ENCODE measurements at places on chromosomes 11 and 22. TPM values are rescaled to one million over a fixed set of nuclear protein-coding genes. Genes with fewer than 3 reads are reported as not detected.

DDI1 gene
- not detected for total RNA-seq

MPEG1 gene
- 11.9 TPM for total RNA-seq

OPCML gene
- not detected for total RNA-seq

OR52E8 gene
- not detected for total RNA-seq

ZC3H12C gene
- 26.9 TPM for total RNA-seq

NCAM1 gene
- total RNA-seq: 195 TPM

MS4A6E gene
- total RNA-seq: not detected

OR4C5 gene
- not detected for total RNA-seq

OR52K2 gene
- total RNA-seq: not detected

MMP1 gene
- not detected for total RNA-seq

VPREB3 gene
- not detected for total RNA-seq

GNAZ gene
- 4.2 TPM for total RNA-seq

CDC42BPG gene
- total RNA-seq: 12.2 TPM

CDKN1C gene
- 29.7 TPM for total RNA-seq

OR8A1 gene
- total RNA-seq: not detected

TSPO gene
- 87.4 TPM for total RNA-seq

KCNC1 gene
- under 0.01 TPM for total RNA-seq

PPP6R3 gene
- total RNA-seq: 255 TPM

RIMBP3B gene
- total RNA-seq: not detected

VPREB1 gene
- total RNA-seq: not detected

IL18 gene
- total RNA-seq: 5.8 TPM

SYCE3 gene
- total RNA-seq: 4.3 TPM

MRGPRX3 gene
- total RNA-seq: not detected

USH1C gene
- total RNA-seq: 5.9 TPM

PRPF19 gene
- 89.6 TPM for total RNA-seq

RIBC2 gene
- 0.45 TPM for total RNA-seq

DLG2 gene
- total RNA-seq: 48.9 TPM

RFPL1 gene
- not detected for total RNA-seq

SCGB1C1 gene
- not detected for total RNA-seq

TRIM21 gene
- total RNA-seq: 15.7 TPM

BDNF gene
- 4.7 TPM for total RNA-seq

ZP1 gene
- not detected for total RNA-seq

PKP3 gene
- 49.5 TPM for total RNA-seq

GPHA2 gene
- total RNA-seq: not detected

GPR83 gene
- 9.4 TPM for total RNA-seq

TESMIN gene
- total RNA-seq: 4.1 TPM

ZNRF3 gene
- 18.0 TPM for total RNA-seq

CASP5 gene
- not detected for total RNA-seq

PAX6 gene
- not detected for total RNA-seq

SLC22A12 gene
- total RNA-seq: not detected

CECR2 gene
- total RNA-seq: 1.5 TPM

CD6 gene
- total RNA-seq: 2.7 TPM

DUSP8 gene
- 3.5 TPM for total RNA-seq

PPP6R2 gene
- 65.7 TPM for total RNA-seq

SCT gene
- total RNA-seq: not detected

AAMDC gene
- 33.6 TPM for total RNA-seq

TMEM121B gene
- 0.10 TPM for total RNA-seq

PHF21B gene
- 2.9 TPM for total RNA-seq

OSM gene
- total RNA-seq: 0.40 TPM

GRK3 gene
- total RNA-seq: 10.7 TPM

RIMBP3C gene
- total RNA-seq: 0.59 TPM

OR6A2 gene
- total RNA-seq: 0.27 TPM

SLC6A5 gene
- not detected for total RNA-seq

OR51S1 gene
- total RNA-seq: 0.27 TPM

CREB3L1 gene
- 2.8 TPM for total RNA-seq

OR51E2 gene
- total RNA-seq: not detected

RBMXL2 gene
- not detected for total RNA-seq

MUC5AC gene
- not detected for total RNA-seq

LYVE1 gene
- 27.2 TPM for total RNA-seq

CATSPERZ gene
- not detected for total RNA-seq

Data from thyroid gland (tissue), 4 donors.